Sigmoid colon (tissue), 7 donors: ENCODE measurements at places on chromosomes 11 and 22.
A peak's percentile ranks its signal among the peaks of the same experiment; 100 is the strongest.

DNA sequence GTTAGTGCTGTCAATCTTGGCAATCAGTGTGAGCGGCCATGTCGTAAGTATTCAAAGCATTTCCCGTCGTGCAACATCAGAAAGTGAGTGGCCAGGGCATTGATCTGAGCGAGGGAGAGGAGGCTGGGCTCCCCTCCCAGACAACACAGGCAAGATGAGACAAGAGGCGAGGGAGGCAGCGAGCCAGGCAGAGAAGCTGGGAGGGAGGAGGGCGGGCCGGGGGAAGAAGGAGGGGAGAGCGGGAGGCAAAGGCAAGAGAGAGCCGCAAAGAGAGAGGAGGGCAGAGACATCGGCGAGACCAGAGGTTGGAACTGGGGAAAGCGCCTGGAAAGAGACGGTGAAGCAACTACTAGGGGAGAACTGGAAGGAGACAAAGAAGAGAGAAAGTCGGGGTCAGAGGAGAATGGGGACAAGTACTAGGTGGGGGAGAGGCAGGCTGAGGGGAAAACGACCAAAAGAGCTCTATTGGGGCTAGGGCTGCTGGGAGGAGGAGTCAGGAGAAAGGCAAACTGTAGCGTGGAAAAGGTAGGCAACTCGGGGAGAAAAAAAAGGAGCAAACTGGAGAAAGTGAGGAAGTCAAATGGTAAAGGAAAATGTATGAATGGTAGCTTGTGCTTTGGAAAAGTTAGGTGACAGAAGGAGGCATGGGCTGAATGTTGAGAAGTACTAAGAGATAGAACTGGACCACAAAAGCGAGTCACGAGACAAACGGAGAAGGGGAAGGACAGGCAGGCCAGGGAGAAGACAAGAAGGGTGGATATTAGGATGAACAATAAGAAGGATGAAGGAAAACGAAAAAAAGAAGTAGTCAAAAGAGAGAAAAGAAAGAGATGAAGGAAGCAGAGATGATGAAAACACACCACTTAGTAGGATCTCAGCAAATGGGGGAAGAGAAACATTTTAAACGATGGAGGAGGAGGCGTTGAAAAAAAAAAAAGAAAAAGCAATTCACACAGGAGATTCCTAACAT is 130.5 kb upstream of the C11orf58 start:
- DNase-seq, result peak; percentile 77

DNA sequence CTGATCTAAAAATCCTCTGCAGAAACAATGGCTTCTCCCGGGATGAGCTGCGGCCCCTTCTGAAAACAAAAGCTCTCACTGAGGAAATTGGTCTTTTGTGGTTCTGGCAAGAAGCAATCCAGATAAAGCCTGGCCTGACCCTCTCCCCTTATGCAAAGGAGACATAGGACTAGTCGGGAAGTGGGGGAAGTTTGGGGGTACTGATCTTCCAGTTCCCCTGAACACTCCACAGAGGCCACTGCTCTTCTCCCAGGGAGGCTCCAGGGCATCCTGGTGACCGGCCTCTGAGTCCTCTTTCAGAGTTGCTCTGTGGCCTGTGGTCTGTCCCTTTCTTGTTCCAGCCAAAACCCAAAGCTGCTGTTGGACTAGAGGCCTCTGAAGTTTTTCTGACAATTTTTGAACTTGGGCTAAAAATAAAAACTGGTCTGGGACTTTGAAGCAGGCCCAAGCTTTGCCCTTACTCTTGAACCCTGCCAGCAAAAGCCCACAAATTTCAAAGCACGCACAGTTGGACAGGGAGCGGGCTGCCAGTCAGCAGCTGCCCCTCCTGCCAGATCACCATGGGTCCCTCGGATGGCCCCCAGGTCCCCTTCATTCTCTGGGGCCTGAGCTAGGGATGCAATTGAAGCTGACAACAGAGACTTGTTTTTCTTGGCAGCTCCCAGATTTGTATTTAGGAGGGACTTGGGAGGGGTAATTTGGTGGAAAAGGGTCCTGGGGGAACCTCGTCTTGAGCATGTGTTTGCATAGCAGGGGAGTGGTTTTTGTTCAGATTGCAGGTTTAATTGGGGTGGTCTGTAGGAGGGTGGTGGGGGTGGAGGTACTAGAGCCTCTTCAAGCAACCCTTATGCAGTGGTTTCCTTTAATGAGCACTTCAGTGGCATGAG is 381.6 kb upstream of the CADM1 start:
- no peak for DNase-seq

GRCh38 chr11:132158696-132159095 is 788.3 kb downstream of the NTM start:
- DNase-seq, result no peak

DNA sequence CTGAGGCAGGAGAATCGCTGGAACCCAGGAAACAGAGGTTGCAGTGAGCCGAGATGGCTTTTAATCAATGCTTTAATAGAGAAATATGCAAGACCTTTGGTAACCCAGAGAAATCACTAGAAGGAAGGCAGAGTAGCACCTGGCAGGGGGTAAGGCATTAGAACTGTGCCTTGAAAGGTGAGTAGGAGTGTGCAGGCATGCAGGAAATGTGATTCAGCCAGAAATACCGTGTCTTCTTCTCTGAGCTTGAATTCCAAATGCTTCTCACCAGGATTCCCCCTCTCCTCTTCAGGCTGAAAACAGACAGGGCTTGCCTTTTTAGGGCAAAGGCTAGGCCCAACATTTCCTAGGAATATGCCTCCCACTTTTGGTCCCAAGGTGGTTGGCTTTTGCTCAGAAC is 51.0 kb downstream of the OR4D9 start:
- no peak for DNase-seq

- DNase-seq, result no peak
These were observed 101.0 kb upstream of the AKIP1 start for GRCh38 chr11:8809939-8810539.

- DNase-seq, result no peak
These were observed 118.1 kb downstream of the ATM start for GRCh38 chr11:108340973-108341372.

DNA sequence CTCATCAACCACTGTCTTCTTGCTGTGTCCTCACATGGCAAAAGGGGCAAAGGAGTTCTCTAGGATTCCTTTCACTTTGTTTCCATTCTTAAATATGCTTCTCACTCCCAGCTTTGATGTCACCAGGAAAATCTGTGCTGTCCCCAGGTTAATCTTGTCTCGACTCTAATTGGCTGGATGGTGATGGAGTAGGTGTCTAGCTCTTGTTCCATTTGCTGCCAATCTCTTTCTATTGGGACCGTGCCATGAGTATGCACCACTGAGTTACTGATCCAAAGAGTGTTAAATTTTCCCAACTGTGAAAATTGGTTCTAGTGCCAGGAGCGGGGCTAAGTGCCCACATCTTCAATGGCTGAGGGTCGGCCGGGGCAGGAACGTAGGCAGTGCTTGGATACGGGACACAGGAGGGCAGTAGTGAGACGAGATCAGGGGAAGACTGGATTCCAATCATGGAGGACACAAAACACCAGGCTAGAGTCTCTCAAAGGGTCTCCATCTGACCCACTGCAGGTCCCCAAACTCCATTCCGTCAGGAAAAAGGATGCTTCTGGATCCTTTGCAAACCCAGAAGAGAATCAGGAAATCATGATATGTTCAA is 47.7 kb upstream of the CSNK2A3 start:
- no peak for DNase-seq

- no peak for DNase-seq
These were observed 1.6 kb downstream of the LGR4 start for GRCh38 chr11:27470826-27471588.

GRCh38 chr11:66272596-66272995 is 4.2 kb downstream of the RAB1B start:
- no peak for DNase-seq

- DNase-seq, result no peak
These were observed 20.8 kb upstream of the PEX26 start for GRCh38 chr22:18056807-18057474.

- DNase-seq, result no peak
These were observed 36.5 kb upstream of the SLC22A24 start for GRCh38 chr11:63180536-63180935.

DNA sequence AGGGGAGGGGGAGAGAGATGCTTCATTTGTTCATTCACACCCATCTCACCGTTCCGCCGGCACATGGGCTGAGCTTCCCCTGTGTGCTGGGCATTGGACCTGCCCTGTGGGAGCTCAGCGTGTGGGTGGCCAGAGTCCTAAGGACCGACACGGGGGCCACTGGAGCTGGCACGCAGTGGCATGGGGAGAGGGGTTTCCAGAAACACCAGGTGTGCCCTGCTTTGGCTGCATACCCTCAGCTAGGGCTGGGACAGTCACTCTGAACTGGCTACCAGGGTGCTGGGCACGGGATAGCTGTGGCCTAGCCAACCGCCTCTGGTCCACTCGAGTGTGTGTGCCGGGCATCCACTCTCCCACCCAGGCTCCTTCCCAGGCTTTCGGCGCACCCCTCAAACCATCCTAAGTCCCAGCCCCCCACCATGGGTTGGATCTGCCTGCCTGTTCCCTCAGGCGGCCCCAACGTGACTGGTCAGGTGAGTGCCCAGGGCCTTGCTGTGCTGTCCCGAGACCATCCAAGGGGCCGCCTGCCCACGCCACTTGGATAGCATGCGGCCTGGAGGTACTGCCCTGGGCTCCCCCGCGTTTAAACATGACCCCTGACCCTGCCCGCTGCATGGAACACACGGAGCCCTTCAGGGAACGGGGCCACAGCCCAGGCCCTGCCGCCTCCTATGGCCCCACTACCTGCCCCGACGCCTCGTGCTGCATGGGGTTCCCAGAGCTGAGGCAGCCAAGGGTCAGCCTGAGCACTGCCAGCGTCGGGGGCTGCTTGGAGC is 51.6 kb upstream of the LINC01488 start:
- DNase-seq, result peak; percentile 58

DNA sequence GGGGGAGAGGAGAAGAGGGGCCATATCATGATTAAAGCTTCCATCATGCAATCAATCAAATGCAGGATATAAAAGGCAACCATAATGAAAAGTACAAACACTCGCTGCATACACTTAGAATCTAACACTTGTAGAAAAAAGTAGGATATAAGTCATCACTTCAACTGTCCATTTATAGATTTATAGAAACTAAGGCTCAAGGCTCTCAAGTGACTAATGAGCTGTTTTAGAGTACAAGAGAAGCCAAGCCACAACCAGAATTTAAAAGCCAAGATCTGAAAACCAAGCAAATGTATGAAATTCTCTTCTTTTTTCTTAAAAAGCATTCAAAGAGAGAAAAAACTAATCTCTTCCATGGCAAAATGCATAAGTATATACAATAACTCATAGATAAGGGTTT is 160.2 kb upstream of the BLID start:
- DNase-seq, result no peak

GRCh38 chr22:27996529-27996925 is 77.5 kb upstream of the PITPNB start:
- DNase-seq, result peak; percentile 54

GRCh38 chr11:134562196-134562595 is 150.2 kb upstream of the B3GAT1 start:
- DNase-seq, result peak; percentile 17

DNA sequence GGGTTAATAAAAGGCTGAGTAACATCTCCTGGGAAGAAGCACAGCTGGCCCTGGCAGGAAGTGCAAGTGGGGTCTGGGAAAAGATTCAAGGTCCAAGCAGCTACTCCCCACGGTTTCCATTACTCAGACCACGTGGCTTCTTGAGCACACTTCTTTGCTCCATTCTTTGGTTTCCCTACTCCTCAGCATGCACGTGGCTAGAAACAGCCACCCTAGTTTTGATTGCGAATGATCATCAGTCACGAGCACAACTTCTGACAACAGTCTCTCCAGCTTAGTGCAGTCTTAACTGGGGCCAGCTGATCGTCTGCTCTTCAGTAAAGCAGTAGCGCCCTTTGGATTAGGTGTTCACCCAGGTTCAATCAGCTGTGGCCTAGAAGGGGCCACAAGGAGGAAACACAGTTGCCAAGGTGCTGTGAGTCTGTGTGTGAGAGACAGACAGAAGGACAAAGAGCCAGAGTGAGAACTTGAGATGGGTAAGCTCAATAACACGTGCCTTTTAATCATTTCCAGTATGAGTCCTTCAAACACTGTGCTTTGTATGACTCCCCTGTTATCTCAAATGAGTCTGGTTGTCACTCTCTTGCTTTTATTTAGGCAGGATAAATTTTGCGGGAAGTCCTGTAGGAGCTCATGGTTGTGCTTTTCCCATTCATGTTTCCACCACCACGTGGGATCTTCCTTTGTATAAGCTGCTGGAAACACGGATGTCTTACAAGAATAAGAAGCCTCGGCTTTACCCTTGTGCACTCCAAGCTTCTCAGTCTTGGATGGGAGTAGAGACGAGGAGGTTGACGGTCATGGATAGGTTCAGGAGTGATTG is 901 bp upstream of the PARVA start:
- DNase-seq, result peak; percentile 93

GRCh38 chr11:26936109-26936508 is 57.8 kb upstream of the FIBIN start:
- DNase-seq, result no peak

DNA sequence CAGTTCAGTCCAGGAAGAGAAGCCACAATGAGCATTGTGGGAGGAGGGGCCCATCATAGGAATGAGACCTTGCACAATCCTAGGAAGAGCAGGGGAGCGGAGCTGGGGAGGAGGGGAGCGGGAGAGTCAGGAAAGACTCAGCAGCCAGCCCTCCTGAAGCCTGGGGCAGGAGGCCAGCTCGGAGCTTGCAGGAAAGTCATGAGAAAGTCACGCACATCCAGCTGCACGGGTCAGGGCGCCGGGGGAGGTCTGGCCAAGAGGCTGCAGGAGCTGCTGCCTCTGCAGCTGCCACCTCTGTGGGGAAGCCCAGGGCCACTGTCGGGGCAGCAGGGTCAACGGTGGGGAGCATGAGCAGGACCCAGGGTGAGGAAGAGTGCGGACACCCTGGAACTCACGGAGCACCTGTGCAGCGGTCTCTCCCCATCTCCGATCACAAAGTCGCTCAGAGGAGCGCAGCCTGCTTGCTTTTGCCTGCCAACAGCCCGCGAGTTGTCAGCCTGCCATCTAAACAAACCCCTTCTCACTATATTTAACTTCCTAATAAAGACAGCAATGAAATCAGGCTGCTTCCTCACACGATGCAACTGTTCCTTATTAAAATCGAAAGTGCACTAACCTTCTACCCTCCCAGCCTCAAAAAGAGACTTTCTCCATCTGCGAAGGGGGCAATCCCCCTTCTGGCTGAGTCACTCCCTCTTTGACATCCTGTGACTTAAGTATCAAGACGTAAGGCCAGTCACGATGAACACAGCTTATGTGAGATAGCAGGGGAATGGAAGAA is 52.9 kb upstream of the RTL6 start:
- DNase-seq, result peak; percentile 96

DNA sequence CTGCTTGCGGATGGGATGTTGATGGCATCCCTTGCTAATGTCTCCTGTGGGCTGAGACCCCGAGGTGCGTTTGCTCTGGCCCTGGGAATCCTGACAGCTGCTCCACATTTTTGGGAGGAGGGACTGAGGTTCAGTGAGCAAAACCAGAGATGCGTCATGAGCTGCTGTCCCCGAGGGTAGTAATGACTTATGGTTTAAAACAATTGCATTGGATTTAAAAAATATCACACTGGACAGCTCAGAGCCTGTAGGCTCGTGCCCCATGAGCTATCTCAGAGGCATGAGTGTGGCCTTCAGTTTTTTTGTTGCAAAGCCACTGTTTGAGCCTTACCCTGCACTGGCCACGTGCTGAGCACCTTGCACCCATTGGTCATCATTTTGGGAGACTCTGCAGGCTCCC is 20.9 kb upstream of the PARVG start:
- DNase-seq, result no peak
